ENCODE measurements at places on chromosomes 3 and 15. TPM values are rescaled to one million over a fixed set of nuclear protein-coding genes. Genes with fewer than 3 reads are reported as not detected.

MAP6D1 gene
- 1.1 TPM for total RNA-seq

AGBL1 gene
- 3.1 TPM for total RNA-seq

DNA sequence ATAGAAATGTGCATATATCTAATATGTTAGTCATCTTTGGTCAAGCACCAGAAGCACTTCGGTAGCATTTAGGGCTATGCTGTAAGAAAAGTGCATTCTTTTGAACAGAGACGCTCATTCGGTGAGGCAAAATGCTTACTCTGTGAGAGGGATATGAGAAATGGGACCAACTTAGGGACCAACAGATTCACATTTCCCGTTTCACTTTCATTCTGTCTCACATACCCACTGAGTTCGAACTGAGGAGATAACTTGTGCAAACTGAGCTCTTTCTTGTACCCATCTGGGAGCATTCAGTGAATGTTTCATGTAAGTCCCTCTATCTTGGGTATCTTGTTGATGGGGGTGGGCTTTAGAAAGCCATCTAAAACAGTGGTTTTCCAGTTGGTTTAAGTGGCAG lies 135.3 kb downstream of the FEZF2 start:
- H3K4me1 ChIP-seq, result no peaks in the 10 kb centered on the region
- H3K27me3 ChIP-seq, result no peaks in the 10 kb centered on the region
- H3K27ac ChIP-seq, result no peak overlapping the region
- DNase-seq, result no peak
- no peaks in the 10 kb centered on the region for H3K36me3 ChIP-seq

- H3K36me3 ChIP-seq, result peaks cover 6% of the 10 kb centered on the region
- H3K27ac ChIP-seq, result no peak overlapping the region
- no peaks in the 10 kb centered on the region for H3K27me3 ChIP-seq
- no peak for DNase-seq
- H3K4me1 ChIP-seq, result peaks cover under 1% of the 10 kb centered on the region
- no peak overlapping the region for H3K4me3 ChIP-seq
Measured at GRCh38 chr3:132713977-132714727, 8.1 kb downstream of the NPHP3 start.

GRCh38 chr15:48800811-48801455 lies 9.9 kb downstream of the CEP152 start:
- H3K27ac ChIP-seq, result no peak overlapping the region
- no peak for DNase-seq
- peaks cover 8% of the 10 kb centered on the region for H3K4me1 ChIP-seq
- H3K4me3 ChIP-seq, result no peak overlapping the region
- no peaks in the 10 kb centered on the region for H3K27me3 ChIP-seq

KBTBD12 gene
- 0.89 TPM for total RNA-seq

CD86 gene
- 4.2 TPM for total RNA-seq

- H3K36me3 ChIP-seq, result no peaks in the 10 kb centered on the region
- peak overlapping the region; percentile 45 for H3K27ac ChIP-seq
- H3K4me1 ChIP-seq, result peaks cover 5% of the 10 kb centered on the region
- no peak for DNase-seq
- H3K27me3 ChIP-seq, result no peaks in the 10 kb centered on the region
- H3K4me3 ChIP-seq, result peak overlapping the region; percentile 15
Measured at GRCh38 chr15:45630917-45631691, 3.7 kb upstream of the SQOR start.

DNA sequence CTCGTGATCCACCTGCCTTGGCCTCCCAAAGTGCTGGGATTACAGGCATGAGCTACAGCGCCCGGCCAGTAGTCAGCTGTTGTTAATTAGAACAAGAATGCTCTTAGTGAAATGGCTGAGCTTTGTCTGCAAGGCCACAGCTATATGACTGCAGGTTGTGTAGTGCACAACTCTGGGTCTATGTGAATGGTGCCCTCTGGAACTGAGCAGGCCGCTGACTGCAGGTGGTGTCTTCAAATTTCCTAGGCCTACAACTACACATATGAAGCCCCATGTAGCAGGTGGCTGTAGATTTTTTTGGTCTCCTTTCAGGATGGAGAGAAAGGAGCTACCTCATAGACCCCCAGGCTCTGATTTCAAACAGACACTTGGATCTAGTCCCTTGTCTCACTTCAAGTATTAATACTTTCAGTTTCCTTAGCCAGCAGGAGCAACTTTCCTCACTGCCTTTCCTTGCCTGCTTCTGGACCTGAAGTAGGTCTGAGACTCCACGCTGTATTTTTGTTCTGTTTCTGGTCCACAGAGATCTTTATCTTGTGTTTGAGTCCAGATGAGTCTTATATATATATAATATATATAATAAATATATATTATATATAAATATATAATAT lies 86.9 kb downstream of the C3orf80 start:
- H3K4me3 ChIP-seq, result no peak overlapping the region
- H3K27ac ChIP-seq, result no peak overlapping the region
- DNase-seq, result no peak
- no peaks in the 10 kb centered on the region for H3K36me3 ChIP-seq
- no peaks in the 10 kb centered on the region for H3K4me1 ChIP-seq

DNA sequence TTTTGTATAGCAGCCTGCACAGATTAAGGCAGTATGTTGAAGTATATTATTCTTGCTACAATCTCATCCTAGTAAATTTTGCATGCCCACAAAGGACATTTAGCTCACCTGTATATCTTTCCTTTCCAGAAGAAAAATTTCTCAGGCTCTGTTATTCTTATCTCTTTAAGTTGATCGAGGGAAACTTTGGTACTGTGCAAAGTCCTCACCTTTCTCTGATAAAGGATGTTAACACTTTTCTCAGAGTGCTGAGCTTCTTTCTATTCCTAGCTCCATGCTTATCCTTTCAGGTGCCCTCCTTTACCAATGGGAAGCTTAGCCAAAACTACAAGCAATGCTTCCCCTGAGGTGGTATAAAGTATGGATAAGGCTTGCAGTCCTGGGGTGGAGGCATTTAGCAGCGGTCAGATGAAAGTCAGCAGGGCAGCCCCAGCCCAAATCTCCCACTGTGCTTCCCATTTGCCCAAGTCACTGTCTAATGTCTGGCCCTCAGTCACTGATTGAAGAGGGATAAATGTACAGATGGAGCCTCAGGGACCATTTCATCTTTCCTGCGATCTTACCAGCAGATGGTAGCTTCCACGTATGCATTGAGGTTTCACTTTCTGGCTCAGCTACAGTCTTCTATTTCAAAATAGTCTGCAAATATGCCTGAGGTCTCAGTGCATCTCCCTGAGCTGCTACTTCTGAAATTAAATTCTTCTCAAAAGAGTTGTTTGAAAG lies 127.8 kb upstream of the P2RY1 start:
- no peak for DNase-seq
- H3K4me1 ChIP-seq, result no peaks in the 10 kb centered on the region
- H3K36me3 ChIP-seq, result no peaks in the 10 kb centered on the region
- H3K4me3 ChIP-seq, result no peak overlapping the region
- no peak overlapping the region for H3K27ac ChIP-seq
- no peaks in the 10 kb centered on the region for H3K27me3 ChIP-seq

OR5K4 gene
- not detected for total RNA-seq

- H3K4me3 ChIP-seq, result no peak overlapping the region
- DNase-seq, result no peak
- peak overlapping the region; percentile 35 for H3K27ac ChIP-seq
- no peaks in the 10 kb centered on the region for H3K27me3 ChIP-seq
- H3K36me3 ChIP-seq, result no peaks in the 10 kb centered on the region
Measured at GRCh38 chr15:85030301-85030929, 48.8 kb downstream of the PDE8A start.

PLCB2 gene
- total RNA-seq, result 83.8 TPM

- no peaks in the 10 kb centered on the region for H3K36me3 ChIP-seq
- DNase-seq, result peak; percentile 61
- H3K4me3 ChIP-seq, result no peak overlapping the region
- H3K4me1 ChIP-seq, result peaks cover 24% of the 10 kb centered on the region
Measured at GRCh38 chr15:70799667-70800450, 36.5 kb upstream of the UACA start.

- no peak overlapping the region for H3K4me3 ChIP-seq
- no peaks in the 10 kb centered on the region for H3K27me3 ChIP-seq
- H3K36me3 ChIP-seq, result no peaks in the 10 kb centered on the region
- H3K4me1 ChIP-seq, result peaks cover 16% of the 10 kb centered on the region
- no peak overlapping the region for H3K27ac ChIP-seq
- no peak for DNase-seq
Measured at GRCh38 chr15:57221134-57221533, 155.2 kb upstream of the CGNL1 start.

DNA sequence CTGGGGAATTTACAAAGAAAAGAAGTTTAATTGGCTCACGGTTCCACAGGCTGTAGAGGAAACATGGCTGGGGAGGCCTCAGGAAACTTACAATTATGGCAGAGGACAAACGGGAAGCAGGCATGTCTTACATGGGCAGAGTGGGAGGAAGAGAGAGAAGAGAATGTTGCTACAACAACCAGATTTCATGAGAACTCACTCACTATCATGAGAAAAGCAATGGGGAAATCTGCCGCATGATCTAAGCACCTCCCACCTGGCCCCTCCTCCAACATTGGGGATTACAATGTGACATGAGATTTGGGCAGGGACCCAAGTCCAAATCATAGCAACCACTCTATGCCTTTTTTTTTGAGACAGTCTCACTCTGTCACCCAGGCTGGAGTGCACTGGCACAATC lies 28.8 kb downstream of the PCNP start:
- no peak for DNase-seq
- no peaks in the 10 kb centered on the region for H3K4me1 ChIP-seq
- H3K27ac ChIP-seq, result no peak overlapping the region
- H3K4me3 ChIP-seq, result no peak overlapping the region
- H3K36me3 ChIP-seq, result no peaks in the 10 kb centered on the region

DNA sequence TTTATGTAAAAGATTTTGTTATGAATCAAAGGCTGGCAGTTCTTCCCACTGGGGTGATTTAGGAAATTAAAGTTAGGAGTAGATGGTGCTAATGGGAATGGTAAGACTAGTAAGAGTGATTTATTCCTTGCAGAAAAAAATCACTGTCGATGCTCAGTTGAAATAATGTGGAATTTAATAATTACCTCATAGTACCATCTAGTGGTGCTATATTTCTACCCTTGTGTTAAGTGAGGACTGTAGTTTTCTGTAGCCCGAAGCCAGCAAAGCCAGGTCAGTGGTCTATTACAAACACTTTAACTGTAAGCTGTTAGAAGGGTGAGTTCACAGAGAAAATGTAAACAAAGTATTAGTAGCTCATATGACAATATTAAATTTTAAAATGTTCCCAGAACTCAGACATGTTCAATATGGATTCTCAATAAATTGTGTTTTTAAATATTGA lies 39.5 kb upstream of the GOLGA8J start:
- no peak overlapping the region for H3K27ac ChIP-seq
- no peak for DNase-seq
- H3K27me3 ChIP-seq, result no peaks in the 10 kb centered on the region
- H3K4me3 ChIP-seq, result no peak overlapping the region
- no peaks in the 10 kb centered on the region for H3K36me3 ChIP-seq

DNA sequence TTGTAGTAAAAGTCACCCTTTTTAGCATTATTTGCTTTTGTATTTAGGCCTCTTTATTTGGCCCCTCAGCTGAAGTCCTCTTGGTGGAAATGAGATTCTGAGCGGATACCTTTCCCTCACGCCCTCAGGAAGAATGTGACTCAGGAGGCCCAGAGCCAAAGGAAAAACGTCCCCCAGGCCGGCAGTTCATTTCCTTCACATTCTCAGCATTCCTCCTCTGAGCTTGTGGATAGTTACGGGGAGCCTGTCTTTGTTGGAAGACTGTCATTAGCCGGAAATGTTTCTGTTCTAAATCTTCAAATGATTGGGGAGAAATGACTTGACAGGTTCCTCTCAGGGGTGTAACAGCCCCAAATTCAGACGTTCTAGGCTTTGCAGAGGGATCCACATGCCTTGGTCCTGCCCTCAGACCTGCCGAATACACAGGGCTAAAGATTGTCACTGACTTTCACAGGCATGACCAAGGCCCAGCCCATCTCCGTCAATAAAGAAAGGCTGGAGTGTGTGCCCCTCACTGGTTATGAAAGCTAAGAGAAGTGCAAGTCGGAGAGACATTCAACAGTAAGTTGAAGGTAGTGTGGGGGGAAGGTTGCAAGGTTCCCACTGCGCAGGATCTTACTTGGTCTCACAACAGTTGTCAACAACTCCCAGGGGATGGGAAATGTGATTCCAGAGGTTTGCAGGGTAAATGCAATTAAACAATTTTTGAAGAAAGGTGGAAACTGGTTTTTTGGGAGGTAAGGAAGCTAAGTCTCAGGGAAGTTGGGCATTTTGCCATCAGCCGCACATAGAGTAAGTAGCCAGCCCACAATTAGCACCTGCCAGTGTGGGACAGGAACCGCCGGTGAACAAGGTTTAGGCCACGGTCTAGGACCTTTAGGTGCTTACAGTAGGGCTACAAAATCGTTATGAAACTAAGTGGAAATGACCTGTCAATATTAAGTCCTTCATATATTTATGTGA lies 39.7 kb upstream of the MYZAP start:
- no peaks in the 10 kb centered on the region for H3K27me3 ChIP-seq
- H3K27ac ChIP-seq, result peak overlapping the region; percentile 86
- H3K36me3 ChIP-seq, result peaks cover 7% of the 10 kb centered on the region
- H3K4me3 ChIP-seq, result no peak overlapping the region
- H3K4me1 ChIP-seq, result peaks cover 49% of the 10 kb centered on the region
- DNase-seq, result no peak

THPO gene
- total RNA-seq, result not detected

FAM81A gene
- total RNA-seq, result not detected

IMPG2 gene
- total RNA-seq, result 0.20 TPM

- no peaks in the 10 kb centered on the region for H3K4me1 ChIP-seq
- no peaks in the 10 kb centered on the region for H3K27me3 ChIP-seq
- no peak for DNase-seq
- no peak overlapping the region for H3K4me3 ChIP-seq
Measured at GRCh38 chr3:175238801-175239200, 379.7 kb downstream of the NAALADL2 start.

GRCh38 chr3:97778152-97778551 lies 13.6 kb downstream of the ARL6 start:
- no peak for DNase-seq
- H3K4me3 ChIP-seq, result no peak overlapping the region
- peaks cover 4% of the 10 kb centered on the region for H3K4me1 ChIP-seq
- H3K27me3 ChIP-seq, result no peaks in the 10 kb centered on the region

ANKRD63 gene
- not detected for total RNA-seq

VPS33B gene
- total RNA-seq, result 9.9 TPM

DNA sequence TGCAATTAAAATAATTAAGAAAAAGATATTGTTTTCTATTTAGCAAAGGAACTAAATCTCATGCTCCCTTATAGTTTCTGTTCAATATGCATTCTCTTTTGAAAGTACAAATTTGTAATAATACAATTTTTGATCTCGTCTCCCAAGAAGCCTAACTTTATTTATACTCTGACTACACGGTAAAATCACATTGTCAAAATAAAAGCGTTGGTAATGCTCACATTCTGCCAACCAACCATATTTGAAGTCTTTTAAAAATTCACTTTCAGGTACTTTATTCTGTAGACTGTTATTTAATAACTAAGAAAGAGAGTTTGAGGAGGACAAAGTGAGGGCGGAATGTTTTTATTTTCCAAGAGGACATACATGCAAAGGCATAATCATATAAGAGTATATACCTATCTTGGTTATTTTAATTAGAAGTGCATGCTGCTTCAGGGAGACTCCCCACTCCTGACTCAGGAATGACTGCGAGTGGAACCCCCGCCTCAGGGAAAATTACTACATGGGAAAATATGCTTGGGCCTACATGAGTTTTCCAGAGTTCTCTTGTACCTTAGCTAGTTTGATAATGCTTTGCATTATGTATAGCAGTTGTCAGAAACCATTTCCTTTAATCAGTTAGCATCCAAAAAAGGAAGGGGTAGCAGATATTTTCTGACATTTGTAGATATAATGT lies 19.3 kb downstream of the MBNL1 start:
- no peaks in the 10 kb centered on the region for H3K27me3 ChIP-seq
- H3K4me1 ChIP-seq, result peaks cover 47% of the 10 kb centered on the region
- H3K36me3 ChIP-seq, result no peaks in the 10 kb centered on the region
- H3K27ac ChIP-seq, result no peak overlapping the region
- H3K4me3 ChIP-seq, result no peak overlapping the region

All from upper lobe of left lung (tissue), 6 donors.